ENCODE measurements at places on chromosomes 2 and 18. TPM values are rescaled to one million over a fixed set of nuclear protein-coding genes. Genes with fewer than 3 reads are reported as not detected.

Gene POTEC
- total RNA-seq = not detected

DNA sequence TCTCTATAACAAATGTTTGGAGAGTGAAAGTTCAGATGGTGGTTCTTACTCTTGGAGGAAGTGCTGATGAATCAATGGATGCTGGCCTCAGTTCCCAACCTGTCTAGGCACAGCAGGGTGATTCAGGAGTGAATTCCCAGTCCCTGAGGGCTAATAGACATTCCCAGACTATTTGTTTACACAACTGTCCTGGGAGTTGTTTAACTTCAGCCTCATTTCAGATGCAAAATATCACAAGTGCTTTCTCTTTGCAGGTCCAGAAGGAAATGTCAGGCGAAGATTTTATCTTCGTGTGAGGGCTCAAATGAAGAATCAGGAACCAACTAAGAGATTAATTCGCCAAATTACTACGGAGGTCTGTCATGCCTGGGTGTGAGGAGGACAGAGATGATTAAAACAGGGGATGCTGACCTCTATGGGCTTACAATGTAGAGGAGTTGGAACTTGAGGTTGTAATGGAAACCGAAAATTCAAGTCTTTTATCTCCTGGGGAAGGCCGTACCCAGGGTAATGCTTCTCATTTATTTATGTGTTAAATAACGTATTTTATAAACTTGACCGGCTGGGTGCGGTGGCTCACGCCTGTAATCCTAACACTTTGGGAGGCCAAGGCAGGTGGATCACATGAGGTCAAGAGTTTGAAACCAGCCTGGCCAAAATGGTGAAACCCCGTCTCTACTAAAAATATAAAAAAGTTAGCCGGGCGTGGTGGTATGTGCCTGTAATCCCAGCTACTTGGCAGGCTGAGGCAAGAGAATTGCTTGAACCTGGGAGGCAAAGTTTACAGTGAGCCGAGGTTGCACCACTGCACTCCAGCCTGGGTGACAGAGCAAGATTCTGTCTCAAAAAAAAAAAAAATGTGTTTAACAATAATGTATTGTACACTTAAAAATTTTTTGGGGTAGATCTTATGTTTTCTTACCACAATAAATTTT, 38.7 kb upstream of the SLC1A4 start:
- no peak for DNase-seq

- DNase-seq = no peak
Measured at GRCh38 chr2:9419541-9419940, 3.8 kb downstream of the ITGB1BP1 start.

DNA sequence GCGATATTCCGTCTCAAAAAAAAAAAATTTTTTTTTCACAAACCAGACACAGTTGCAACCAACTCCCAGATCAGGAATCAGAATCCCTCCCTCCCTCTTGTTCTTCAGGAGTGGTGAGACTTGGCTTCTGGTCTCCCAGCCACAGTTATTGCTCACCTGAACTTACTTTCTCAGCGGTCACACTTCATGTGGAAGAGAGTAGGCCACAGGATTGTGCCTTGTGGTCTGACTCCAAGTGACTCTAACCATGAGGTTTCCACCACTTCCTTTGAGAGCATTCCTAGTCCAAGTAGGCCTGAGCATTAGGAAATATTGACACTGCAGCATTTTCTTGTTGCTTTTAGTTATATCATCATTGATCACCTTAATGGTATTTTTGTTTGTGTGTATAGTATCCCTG, 12.1 kb downstream of the FMNL2 start:
- no peak for DNase-seq

Gene ANKRD36
- 12.6 TPM for total RNA-seq

DNA sequence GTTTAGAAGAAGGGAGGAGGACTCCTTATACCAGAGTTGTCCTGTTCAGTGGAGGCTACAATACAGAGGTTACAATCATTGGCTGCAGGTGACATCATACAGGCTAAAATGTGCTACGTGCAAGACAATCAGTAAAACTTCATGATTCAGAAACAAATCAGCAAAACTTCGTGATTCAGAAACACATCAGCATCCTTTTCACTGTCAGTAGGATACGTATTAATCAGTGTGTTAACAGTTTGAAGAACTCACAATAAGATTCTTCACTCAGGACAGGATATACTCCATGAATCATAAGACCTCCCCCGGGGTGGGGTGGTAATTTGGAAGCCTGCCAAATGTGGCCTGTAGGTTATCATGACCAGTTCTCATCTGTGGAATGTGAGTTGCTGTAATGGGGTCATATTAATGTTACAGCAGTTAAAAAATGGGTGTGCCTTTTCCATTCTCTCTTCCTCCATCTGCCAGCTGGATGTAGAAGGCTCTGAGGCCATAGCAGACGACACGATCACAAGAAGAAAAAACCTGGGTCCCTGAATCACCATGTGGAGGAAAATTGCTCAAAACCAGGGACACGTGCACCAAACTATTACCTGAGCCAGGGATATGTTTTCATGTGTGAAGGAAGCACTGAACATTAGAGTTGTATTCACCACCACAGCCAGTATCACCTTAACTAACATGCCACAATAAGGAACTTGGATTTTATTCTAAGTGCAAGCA, 134.8 kb upstream of the CREB1 start:
- no peak for DNase-seq

DNA sequence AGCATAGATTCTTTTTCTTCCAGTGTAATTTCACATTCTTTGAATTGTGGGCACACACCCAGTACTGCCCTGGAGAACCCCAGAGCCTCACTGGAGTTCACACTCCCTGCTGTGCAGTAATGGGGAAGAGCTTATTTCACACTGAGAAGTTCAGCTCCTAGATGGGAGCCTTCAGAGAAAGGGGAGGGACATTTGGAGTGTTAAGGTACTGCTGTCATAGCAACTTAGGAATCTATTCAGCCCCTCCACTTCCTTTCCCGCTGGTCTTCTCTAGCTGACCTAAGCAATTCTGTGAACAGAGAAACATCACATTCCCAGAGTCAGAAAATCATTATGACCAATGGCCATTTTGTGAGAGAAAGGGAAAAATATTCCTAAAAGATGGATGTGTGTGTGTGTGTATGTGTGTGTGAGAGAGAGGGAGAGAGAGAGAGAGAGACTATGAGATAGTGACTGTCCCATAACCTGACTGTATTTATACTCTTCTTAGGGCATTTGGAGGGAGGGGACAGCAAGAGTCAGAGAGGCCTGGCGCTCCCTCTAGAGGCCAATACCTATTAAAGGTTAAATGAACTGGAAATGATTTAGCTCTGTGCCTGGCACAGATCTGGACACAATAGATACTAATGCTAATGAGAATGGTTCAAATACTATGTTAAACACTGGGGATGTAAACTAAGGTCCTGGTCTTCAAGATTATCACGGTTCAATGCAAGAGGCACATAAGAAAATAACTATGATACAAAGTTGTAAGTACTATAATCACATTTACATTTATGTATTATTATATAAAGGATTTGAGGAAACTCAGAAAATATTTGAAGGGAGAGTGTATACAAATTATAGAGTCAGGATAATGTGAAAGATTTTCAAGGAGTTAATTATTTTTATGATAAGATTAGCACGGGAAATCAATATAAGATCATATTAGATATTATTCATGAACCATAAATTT, 41.5 kb upstream of the RPE start:
- DNase-seq = peak; percentile 6

Gene NLRC4
- total RNA-seq = not detected

GRCh38 chr2:144213797-144214196, 306.1 kb downstream of the ZEB2 start:
- DNase-seq = no peak

GRCh38 chr2:210169516-210170195, 1.6 kb downstream of the KANSL1L start:
- DNase-seq = no peak

- DNase-seq = no peak
Measured at GRCh38 chr18:28834889-28835288, 658.0 kb upstream of the CDH2 start.

Gene ADRA2B
- 0.57 TPM for total RNA-seq

- no peak for DNase-seq
Measured at GRCh38 chr2:104254017-104254416, 599.9 kb upstream of the POU3F3 start.

DNA sequence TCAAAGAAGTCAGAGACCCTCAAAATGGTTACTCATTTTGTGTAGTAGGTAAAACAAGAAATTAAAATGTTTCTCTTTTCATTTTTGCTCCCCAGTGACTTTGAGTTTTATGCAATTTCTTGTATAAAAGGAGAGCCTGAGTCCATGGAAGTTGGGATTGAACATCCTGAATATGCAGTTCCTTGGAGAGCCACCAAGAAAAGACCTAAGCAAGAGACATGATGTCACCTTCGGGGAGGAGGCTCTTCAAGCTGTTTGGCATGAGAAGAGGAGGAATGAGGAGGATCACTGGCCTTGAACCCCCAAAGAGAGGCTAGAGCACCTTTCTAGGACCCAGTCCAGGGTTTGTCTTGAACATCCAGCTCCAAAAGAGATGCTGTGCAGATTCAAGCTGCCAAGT, 83.5 kb upstream of the STPG4 start:
- DNase-seq = no peak

Gene TCF7L1
- 0.11 TPM for total RNA-seq

DNA sequence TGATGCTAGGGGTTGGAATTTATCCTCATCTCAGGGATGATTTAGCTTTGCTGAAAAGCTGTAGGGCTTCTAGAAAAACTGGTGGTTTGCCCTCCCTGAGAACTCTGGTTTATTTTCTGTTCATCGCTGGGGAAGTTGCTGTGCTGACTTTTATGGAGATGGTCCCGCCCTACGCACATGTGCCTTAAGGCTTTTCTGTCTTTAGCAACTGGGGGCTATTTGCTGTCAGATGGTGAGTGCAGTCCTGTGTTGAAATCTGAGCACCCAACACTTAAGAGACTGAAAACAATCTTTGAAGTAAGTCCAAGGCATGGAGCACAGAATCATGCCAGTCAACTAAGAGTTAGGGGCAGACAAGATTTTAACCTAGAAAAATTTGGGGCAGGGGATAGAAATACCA, 2148.4 kb upstream of the CELF4 start:
- DNase-seq = no peak

DNA sequence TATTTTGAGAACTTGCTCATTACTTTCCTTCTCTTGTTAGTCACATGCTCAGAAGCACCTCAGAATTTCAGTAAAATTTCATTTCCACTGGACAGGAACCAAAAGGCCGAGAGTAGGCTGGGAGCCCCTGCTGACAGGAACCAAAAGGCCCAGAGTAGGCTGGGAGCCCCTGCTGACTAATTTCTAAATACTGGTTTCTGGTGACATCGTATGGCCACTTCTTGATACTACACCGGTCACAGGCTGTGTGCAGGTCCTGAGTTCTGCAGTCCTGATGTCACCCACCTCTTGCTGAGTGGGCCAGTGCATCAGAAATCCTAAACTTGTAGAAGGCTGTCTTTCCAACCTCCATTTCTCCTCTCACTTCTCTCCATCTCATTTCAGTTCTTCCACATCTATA, 17.7 kb upstream of the EN1 start:
- DNase-seq = no peak

- no peak for DNase-seq
Measured at GRCh38 chr2:12330916-12331315, 385.8 kb upstream of the TRIB2 start.

Gene UGT1A8
- not detected for total RNA-seq

DNA sequence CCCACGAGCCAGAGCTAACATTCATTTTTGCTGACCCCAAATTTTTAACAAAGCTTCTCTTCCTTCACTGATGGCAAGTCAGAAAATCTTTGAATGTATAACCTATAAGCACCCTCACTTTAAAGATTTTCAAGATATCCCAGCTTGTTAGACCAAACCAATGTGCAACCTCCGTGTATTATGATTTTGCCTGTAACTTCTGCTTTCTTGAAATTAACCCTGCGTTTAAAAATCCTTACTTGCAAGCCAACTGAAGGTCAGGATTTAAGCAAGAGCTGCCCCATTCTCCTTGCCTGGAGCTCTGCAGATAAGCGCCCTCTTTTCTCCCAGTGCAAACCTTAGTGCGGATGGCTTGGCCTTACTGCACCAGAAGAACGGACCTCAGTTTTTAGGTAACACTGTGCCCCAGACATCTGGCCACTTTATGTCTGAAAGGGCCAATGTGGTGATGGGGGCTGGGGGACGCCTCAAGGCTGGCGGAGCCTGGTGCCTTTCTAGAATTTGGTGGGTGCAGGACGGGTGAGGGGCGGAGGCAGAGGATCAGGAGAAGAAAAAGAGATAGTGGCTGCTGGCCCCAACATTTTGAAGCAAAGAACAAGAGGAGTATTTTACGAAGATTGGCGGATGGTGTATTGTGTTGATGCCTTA, 805 bp upstream of the TNFRSF11A start:
- DNase-seq = no peak

GRCh38 chr2:85427300-85427835, 8.9 kb downstream of the SH2D6 start:
- DNase-seq = no peak

GRCh38 chr2:176826984-176827668, 385.5 kb upstream of the HNRNPA3 start:
- DNase-seq = peak; percentile 15

- no peak for DNase-seq
Measured at GRCh38 chr2:77005522-77005921, 516.7 kb downstream of the LRRTM4 start.

Gene NFATC1
- 62.7 TPM for total RNA-seq

DNA sequence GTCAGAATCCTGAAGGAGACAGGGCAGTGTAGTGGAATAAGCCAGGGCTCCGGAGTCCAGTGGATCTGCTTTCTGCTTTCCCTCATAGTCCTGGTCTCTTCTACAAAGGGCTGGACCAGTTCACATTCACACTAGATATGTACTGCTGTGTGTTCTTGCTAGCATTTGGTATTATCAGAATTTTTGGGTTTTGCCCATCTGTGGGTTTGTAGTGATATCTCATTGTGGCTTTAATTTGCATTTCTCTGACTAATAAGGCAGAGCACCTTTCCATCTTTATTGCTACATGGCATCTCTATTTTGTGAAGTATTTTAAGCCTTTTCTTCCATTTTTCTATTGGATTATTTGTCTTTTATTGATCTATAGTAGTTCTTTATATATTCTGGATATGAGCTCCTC, 114.8 kb downstream of the DIS3L2 start:
- no peak for DNase-seq

- no peak for DNase-seq
Measured at GRCh38 chr2:5825686-5826085, 133.5 kb downstream of the SOX11 start.

GRCh38 chr2:103165836-103166235, 404.0 kb downstream of the TMEM182 start:
- DNase-seq = no peak

- no peak for DNase-seq
Measured at GRCh38 chr2:199470672-199471442, 13.1 kb upstream of the SATB2 start.
